NCI-H2107 (cell line): ENCODE measurements at places on chromosomes 6 and 20.

- no peak for DNase-seq
Observed at GRCh38 chr6:54519161-54519560, 210.9 kb downstream of the TINAG start.

GRCh38 chr6:41239467-41240159 is 11.5 kb downstream of the TREML4 start:
- DNase-seq = no peak

DNA sequence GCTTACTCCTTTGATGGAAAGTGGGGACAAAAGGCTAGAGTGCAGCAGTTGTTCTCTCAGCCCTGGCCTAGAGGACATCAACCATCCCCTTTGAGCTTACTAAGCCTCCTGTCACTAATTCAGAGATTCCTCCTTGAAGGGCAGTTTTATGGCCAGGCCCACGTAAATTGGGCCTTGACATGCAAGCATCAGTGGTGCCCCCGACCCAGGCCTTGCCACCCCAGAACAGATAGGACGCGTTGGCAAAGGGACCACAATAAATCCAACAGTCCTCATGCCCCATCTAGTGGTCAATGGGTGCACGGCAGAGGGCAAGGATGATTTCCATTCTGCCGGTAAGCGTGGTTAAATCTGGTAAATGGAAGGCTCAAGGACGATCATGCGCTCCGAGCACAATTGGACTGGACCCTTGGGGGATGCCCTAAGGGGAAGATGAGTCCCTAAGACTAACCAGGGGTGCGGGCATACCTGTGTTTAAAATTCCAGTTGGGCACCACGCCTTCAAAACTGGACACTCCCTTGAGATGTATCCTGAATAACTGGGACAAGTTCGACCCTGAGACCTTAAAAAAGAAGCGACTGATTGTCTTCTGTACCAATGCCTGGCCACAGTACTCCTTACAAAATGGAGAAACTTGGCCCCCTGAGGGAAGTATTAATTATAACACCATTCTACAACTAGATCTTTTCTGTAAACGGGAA is 32.6 kb downstream of the CEP85L start:
- DNase-seq = no peak

- DNase-seq = no peak
Observed at GRCh38 chr20:3364323-3365013, 43.0 kb downstream of the DNAAF9 start.

DNA sequence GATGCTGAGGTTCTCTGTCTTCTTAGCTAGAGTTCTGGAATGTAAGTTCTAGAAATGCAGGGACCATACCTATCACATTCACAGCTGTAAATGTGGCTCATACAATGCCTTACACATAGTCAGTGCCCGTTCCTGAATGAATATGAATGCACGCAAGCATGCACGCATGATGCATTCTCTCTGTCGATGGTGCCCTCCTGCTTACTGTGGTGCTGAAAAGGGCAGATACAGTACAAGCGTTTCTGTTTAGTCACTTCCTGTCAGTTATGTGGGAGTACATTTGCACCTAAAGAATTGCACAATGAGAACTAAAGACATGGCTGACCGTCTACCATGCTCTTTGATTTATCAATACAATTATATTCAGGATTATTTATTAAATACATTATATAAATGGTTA is 152.2 kb upstream of the SOX4 start:
- no peak for DNase-seq

DNA sequence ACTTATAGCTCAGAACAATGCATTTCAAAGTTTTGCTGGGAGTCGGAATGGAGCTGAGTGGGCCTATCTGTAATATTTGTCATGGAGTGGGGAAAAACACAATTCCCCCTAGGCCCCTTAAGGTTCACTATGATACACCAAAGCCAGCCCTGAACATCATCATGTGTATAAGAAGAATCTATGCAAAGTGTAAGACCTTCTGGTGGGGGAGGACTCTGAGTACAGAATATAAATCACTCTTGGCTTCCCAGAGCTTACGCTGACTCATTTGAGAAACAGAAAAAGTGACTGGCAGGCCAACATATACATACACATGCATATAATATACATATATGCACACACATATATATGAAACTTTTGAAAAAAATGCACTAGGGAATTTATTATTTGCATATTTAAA is 54.1 kb upstream of the UBR2 start:
- no peak for DNase-seq

- DNase-seq = no peak
Observed at GRCh38 chr6:127298475-127298874, 31.8 kb downstream of the RNF146 start.

DNA sequence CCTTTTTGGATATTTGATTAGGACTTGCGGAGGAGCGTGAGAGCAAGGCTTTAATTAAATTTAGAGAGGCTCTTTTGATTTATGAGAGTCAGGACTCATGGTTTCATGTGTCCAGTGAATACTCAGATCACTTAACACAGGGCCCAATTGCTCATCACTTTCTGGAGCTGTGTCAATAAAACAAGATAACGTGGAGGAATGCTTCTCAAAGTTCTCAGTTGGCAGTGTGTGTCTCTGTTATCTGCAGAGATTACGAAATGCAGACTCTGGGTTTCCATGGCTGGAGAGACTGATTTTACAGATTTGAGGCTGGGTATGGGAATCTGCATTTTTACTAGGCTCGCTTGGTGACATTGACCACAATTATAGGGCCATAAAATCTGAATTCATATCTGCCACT is 335.8 kb upstream of the FLRT3 start:
- DNase-seq = no peak
